Omental fat pad (tissue), 4 donors: ENCODE measurements at places on chromosomes 1 and 21. TPM values are rescaled to one million over a fixed set of nuclear protein-coding genes. Genes with fewer than 3 reads are reported as not detected.

The SPATA17 gene
- not detected for total RNA-seq

The CRABP2 gene
- total RNA-seq, result 8.8 TPM

The PRAMEF33 gene
- not detected for total RNA-seq

The TMPRSS3 gene
- 8.7 TPM for total RNA-seq

The TBX19 gene
- 1.4 TPM for total RNA-seq

The PFKL gene
- 114 TPM for total RNA-seq

GRCh38 chr21:35506352-35506751 is 457.2 kb upstream of the RUNX1 start:
- no peak for DNase-seq

GRCh38 chr1:25549273-25550154 is 6.1 kb downstream of the LDLRAP1 start:
- DNase-seq, result no peak

- DNase-seq, result no peak
These were observed 74.4 kb downstream of the CD58 start for GRCh38 chr1:116496380-116496779.

DNA sequence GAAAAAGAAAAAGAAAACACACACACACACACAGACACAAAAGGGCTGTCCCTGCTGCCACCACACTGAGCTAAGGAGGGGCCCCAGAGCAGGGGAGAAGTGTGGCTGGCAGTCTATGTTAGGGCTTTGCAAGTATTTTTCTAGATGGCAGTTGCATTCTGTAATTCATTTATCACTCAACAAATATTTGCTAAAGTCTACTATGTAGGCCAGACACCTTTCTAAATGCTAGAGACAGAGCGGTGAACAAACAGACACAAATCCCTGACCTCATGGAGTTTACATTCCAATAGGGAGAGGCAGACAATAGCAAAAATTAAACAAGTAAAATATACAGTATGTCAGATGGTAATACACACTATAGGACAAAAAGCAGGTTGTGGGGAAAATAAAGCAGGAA is 20.2 kb downstream of the WDR64 start:
- DNase-seq, result no peak

- no peak for DNase-seq
These were observed 30.0 kb upstream of the RALGPS2 start for GRCh38 chr1:178694923-178695525.

DNA sequence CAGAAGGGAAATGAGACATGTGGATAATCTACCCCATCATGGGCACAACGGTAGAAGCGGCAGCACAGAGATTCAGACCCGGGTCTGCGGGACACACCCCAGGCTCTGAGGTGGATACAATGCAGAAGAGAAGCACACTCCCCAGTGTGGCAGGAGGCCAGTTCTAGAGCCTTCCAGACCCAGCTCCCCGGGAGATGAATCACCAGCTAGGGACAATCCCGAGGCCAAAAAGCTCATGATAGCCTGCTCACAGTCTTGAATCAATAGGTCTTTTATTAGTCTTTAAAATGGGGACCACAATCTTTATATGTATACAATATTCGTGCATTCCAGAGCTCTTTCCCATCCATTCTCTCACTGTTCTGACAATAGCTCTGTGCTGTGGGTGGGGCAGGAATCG is 57.3 kb upstream of the DIRAS3 start:
- DNase-seq, result no peak

DNA sequence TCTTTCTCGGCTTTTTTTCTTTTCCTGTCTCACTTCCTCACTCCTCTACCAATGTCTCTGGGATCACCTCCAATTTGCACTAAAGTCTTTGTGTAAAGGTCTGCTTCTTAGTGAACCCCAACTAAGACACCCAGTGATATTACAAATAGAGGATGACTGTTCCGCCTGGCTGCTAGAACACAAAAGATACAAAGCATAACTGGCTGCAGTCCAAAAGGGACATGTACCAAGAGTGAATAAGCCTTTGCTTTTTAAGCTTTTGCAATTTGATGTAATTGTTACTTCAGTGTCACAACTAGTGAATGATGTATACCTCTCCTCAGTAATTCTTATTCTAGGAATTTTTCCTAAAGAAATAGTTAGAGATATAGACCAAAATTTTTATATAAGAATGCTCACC is 82.8 kb upstream of the BEND5 start:
- DNase-seq, result no peak

- no peak for DNase-seq
These were observed 754.0 kb upstream of the ADGRL4 start for GRCh38 chr1:79760531-79760930.

GRCh38 chr1:3539707-3540425 is 71.4 kb downstream of the MEGF6 start:
- DNase-seq, result no peak

DNA sequence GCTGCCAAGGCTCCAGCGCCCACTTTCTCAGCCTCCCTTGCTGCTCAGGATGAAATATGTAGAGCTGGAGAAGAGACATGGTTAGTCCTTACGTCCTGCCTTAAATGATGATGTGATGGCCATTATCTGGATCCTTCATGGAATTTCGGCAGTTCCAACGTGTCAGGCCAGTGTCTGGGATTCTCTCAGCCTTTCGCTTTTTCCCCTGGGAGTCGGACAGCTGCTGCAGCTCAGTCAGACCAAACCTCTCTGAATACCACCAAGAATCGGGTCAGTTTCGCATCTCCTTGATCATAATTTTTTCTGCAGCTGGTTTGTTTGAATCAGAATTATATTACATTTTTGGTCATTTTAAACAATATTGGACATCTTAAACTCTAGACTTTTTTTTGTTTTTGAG is 22.3 kb upstream of the KLHDC8A start:
- DNase-seq, result no peak

GRCh38 chr1:159275891-159276290 is 26.2 kb upstream of the FCER1A start:
- no peak for DNase-seq

GRCh38 chr1:209354111-209354839 is 229.2 kb upstream of the CAMK1G start:
- DNase-seq, result peak; percentile 56

- DNase-seq, result no peak
These were observed 717.3 kb downstream of the MATN1 start for GRCh38 chr1:30005972-30006619.

- no peak for DNase-seq
These were observed 43.7 kb downstream of the BTBD8 start for GRCh38 chr1:92123868-92124267.

DNA sequence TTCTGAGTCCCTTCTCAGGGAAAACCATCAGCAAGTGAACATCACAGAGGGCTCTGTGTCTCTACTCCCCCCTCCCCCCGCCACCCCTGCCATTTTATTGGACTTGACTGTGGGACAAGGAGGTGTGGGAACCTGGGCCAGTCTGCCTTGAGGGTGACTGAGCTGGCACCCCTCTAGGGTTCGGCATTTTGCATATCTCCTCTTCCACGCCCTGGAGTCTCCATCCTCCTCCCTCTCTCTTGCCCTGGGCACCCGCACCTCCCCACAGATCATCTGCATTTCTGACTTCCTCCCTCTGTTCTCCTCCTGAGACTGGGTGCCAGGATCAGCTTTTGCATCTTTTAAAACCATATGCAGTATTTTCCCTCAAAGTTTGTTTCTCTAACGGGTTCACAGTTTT is 107.1 kb upstream of the ERRFI1 start:
- no peak for DNase-seq
